ENCODE measurements at places on chromosomes 12 and 14.

DNA sequence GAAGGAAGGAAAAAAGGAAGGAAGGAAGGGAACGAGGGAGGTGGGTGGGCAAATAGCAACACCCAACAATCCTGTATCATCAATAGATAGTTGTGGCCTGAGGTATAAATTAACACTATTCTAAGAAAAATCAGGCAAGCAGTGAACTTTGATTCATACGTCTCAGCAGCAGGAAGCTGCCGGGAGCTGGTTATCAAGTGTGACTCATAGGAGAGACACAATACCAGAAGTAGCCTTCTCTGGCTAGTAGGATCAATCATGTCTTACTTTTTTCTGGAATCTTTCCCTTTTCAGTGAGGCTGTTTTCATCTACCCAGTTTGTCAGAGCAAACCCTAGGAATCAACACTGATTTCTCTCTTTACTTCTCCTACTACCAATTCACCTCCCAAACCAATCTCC lies 780.5 kb downstream of the NRXN3 start:
- DNase-seq: no peak

DNA sequence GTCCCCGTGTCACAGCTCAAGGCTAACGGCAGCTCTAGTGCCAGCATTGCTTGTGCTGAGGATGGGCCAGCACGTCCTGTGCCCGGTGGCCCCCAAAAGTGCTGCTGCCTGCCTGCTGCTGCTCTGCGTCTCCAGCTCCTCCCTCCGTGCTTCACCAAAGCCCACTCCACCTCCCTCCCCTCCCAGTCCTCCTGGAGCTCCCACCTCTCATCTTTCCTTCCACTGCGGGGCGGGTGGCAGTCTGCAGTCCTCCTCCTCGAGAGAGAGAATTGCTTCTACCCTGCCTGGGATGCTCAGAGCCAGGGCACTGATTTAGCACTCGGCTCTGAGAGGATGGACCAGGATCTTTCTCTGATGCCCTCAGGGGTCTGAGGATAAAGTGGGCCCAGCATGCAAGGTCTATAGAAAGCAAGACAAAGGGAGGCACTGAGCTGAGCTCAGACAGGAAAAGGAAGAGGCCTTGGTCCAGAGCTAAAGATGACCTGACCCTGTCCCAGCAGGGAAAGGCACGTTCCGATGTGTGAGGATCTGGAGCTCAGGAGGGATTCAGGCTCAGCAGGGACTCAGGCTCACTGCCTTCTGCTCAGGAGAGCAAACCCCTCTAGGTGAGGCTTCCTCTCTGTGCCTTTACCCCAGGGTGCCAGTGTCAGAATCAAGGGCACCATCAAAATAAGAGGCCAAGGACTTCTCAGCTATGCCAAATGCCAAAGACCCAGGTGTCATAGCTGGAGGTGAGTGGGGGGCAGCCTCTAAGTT lies 113.1 kb upstream of the FKBP4 start:
- DNase-seq: no peak

DNA sequence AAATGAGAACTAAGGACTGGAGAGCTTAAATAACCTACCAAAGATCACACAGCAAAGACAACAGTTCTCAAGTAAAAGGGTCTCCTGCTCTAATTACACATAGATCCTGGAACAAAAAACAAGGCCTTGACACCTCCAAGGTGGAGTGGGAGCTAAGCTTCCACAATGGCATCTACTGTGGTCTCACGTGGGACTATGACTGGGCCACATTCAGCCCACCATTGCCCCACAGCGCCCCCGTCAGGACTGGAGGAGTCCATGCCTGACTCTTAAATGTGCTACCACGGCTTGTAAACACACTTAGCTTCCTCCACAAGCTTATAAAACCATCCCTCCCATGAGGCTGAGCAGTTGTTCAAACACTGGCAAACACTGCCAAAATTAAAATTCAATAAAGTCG lies 88.5 kb downstream of the GCH1 start:
- peak; percentile 46 for DNase-seq

- no peak for DNase-seq
These were observed 12.4 kb upstream of the PPM1H start for GRCh38 chr12:62947364-62947763.

DNA sequence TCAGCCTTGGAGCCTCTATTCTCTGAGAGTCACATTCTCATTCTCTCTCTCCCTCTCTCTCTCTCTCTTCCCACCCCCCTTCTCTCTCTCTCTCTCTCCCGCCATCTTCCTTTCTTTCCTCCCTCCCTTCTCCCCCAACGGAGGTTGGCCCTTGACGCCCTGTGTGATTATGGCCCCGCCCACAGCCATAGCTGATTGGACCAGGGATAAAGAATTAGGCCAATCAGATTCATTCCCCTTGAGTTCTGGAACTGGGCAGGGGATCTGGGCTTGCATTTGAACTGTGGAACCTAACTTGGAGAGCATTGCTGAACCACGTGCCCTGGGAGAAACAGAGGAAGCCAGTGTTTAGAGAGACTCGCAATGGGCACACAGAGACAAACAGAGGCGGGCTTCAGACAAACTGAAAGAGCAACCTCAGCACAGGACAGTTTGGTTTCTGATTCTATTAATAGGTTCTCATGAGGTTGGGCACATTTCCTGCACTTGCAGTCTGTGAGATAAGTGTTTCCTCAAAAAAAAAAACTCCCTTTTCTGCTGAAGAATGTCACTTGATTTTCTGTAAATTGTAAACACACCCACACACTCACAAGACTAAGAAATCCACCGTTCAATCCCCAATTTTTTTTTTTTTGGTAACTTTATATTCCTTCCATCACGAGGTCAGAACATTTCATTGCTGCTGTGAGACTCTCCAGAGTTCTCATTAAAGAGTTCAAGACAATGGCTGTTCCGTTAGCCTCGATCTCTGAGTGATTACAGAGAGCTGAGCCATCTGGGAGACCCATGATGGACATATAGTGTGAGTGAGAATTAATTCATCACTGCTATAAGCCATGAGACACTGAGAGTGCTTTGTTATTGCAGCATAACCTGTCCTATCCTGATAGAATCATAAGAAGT lies 3.5 kb upstream of the P2RX7 start:
- peak; percentile 75 for DNase-seq

GRCh38 chr14:100187247-100187833 lies 27.9 kb upstream of the DEGS2 start:
- DNase-seq: no peak

- no peak for DNase-seq
These were observed 8.1 kb upstream of the NIN start for GRCh38 chr14:50839048-50839447.

Measured in stimulated activated CD4-positive, alpha-beta T cell treated with anti-CD3 and anti-CD28 coated beads, Interleukin-12 subunit alpha, Interleukin-12 subunit beta, amount 100 ng/mL, for 48 hours (primary cell).